Glomerular endothelial cell (primary cell): ENCODE measurements at places on chromosomes 5 and 9. TPM values are rescaled to one million over a fixed set of nuclear protein-coding genes. Genes with fewer than 3 reads are reported as not detected.

GRCh38 chr5:84303315-84303714 is 81.4 kb downstream of the EDIL3 start:
- no peak for DNase-seq

Gene IL13
- total RNA-seq, result not detected in 2 replicates

Gene KLHL9
- total RNA-seq, result 29.3 and 31.4 TPM in 2 replicates

- DNase-seq, result no peak
Measured at GRCh38 chr9:83431101-83432060, 106.8 kb downstream of the FRMD3 start.

Gene SPINK4
- not detected in 2 replicates for total RNA-seq

DNA sequence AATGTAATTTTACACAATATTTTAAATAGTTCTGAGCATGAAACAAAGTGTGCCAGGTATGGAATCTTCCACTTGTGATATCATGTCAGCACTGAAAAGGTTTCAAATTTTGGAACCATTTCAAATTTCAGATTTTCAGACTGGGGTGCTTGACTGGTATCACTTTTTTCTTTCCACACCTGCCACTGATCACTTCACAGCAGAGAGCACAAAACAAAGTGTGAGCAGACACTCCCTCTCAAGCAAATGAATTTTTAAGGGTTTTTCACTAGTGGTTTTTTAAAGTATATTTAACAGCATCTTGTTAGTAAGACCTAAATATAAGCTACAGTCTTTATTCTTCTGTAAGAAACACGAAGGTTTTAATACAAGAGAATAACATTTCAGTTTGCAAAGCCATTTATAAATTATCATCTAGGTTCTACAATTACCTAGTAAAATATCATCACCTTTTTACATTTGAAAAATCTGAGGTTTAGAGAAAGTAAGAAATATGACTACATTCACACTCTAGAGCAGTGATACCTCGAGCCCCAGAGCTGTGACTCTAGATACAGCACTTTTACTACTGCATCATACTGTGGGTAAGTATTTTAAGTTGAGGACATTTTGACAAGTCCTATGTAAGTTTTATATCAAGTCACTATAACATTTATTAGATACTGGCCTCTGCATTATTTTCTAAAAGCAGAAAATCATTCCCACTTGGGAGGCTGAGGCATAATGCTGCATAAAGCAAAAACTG is 14.6 kb downstream of the GOLPH3 start:
- DNase-seq, result no peak

DNA sequence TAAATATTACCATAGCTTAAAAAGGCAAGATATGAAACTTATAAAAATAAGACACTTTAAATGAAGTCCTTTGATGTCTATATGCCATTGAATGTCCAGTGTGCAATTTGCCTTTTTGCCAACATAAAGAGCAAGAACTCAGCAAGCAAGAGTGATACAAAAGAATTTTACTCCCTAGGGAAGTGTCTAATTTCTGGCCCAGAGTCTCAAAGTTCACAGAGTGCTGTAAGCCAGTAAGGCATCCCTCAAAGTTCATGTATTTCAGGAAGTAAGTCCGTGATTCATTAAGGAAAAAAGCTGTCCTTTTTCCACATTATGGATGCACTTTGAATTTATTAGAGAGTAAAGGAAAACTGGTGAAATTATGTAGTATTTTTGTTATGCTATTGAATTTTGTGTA is 185.2 kb downstream of the CCDC171 start:
- no peak for DNase-seq

DNA sequence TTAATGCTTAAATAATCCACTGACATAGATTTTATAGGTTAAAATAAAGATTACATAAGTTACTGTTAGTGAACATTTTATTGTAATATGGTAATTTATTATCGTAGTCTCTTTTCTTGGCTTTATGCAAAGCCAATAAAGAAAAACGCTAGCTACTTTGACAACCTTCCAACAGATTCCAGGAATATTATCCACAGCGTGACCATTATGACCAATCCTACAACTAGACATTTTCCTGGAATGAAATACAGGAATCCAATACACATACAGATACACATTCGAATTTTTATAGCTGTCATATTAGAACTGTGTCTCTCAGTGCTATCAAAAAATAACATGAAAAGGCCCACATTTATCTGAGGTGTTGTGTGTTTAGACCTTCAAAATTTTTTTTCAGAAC is 13.1 kb downstream of the RPS23 start:
- no peak for DNase-seq

Gene AUH
- total RNA-seq, result 7.4 and 10.2 TPM in 2 replicates

Gene CATSPER3
- not detected in 2 replicates for total RNA-seq

GRCh38 chr5:32684260-32684659 is 26.9 kb upstream of the NPR3 start:
- no peak for DNase-seq

Gene LTC4S
- not detected in 2 replicates for total RNA-seq

GRCh38 chr5:127957183-127957582 is 126.4 kb upstream of the SLC12A2 start:
- DNase-seq, result no peak

Gene FLT4
- 97.3 and 203 TPM in 2 replicates for total RNA-seq

Gene PRDM9
- not detected in 2 replicates for total RNA-seq

DNA sequence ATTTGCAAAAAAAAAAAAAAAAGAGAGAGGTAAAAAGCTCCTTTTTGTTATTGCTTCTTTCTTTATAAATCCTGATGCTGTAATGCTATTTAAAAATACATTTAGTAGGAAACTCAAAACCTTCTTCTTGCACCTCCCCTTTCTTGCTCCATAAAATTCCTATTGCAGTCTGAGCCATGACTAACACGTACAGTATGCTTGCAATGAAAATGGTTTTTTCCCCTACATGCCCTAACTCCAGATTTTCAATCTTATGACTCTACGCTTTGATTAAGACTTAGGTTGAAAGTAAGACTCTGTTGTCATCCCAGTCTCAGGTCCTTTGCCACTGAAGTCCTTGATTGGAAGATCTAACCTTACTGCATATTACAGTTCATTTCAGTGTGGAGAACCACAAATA is 23.9 kb downstream of the FGF10 start:
- DNase-seq, result no peak

Gene CCL27
- total RNA-seq, result not detected in 2 replicates

DNA sequence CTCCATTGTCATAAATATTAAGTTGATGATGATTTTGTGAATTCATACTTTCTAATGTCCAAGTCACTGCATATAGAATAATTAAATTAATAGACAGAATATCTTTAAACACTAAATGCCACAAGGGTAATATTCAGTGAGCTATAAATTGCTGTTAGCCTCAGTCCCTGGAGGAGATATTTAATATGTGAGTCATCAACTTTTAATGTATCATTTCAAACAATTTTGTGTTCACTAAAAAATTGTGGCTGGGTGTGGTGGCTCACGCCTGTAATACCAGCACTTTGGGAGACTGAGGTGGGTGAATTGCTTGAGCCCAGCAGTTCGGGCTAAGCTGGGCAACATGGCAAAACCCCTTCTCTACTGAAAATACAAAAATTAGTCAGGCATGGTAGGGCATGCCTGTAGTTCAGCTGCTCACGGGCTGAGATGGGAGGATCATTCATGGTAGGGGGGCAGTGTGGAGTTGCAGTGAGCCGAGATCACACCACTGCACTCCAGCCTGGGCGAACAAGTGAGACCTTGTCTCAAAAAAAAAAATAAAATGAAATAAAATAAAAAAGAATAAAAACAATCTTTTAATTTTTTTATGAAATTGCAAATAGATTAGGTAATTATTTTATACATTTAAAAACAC is 717.3 kb upstream of the CHD1 start:
- DNase-seq, result no peak

- no peak for DNase-seq
Measured at GRCh38 chr5:78679905-78680304, 31.3 kb upstream of the LHFPL2 start.

DNA sequence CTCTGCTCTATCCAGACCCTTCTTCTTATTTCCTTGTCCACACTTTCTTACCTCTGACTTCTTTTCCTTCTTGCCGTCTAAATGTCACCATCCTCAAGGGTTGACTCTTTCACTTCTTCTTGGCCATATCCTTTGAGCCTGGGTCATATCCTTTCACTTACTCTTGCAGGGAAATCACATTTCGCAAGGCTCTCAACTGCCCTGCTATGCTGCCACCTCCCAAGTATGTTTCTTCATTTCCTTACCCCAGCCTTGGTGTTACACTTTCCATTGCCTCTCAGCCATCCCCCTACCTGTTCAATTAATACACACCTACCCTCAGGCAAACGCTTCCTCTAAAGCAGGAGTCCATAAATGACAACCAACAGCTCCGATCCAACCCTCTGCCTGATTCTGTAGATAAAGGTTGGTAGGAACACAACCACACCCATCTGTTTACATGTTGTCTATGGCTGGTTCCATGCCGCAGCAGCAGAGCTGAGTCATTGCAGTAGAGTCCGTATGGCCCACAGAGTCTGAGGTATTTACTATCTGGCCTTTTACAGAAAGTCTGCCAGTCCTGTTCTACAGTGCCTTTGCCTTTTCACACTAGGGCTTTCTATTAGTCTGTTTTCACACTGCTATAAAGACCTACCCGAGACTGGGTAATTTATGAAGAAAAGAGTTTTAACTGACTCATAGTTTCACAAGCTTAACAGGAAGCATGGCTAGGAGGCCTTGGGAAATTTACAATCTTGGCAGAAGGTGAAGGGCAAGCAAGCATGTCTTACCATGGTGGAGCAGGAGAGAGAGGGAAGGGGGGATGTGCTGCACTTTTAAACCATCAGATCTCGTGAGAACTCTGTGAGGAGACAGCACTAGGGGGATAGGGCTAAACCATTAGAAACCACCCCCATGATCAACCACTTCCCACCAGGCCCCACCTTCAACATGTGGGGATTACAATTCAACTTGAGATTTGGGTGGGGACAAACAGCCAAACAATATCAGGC is 97.9 kb downstream of the SV2C start:
- no peak for DNase-seq

DNA sequence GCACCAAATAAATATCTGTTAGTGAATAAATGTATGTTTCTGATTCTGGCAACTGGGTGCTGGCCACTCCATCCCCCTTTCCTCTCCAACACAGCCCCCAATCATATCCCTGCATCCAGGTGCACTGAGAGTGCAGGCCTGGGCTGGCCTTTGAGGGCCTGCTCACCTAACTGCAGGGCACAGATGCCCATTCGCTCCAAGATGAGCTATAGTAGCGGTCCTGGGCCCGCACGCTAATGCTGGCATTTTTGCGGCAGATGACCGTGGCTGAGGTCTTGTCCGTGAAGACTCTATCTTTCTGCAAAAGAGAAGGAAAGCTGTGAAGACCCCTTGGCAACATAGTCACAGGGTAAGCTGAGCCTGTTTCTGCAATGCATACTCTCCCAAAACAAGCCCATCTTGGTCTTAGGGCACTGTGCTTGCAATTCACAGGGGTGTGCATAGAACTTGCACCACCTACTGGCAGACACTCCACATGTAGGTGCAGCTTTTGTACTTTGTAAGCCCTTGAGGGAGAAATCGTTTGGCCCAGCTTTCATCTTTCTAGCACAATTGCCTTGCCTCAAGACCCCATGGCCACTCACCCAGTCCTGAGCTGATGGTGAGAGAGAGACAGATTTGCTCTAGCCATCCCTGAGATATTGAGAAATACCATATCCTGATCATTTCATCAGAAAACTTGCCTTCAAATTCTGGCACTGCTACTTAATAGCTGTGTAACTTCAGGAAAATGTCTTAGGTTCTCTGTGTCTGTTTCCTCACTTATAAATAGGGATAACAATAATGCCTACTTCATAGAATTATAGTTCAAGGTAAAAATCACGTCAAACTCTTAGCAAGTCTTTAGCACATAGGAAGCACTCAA is 13.5 kb downstream of the IL12B start:
- DNase-seq, result peak; percentile 4

DNA sequence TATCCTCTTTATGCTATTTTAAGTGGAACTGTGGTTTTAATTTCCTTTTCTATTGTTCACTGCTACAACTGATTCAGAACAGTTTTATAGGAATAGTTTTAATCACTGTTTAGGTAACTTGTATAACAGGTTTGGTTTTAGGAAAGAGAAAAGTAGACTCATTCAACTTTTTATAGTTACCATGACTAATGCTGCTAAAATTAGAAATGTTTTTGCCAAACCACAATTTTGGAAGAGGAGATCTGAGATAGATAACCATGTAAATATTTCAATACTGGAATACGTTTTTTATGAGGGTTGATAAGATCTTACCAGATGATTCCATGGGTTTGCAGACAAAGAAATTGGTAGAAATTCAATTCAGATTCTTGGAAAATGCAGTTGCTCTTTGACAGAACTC is 404.6 kb upstream of the ARRDC3 start:
- no peak for DNase-seq

DNA sequence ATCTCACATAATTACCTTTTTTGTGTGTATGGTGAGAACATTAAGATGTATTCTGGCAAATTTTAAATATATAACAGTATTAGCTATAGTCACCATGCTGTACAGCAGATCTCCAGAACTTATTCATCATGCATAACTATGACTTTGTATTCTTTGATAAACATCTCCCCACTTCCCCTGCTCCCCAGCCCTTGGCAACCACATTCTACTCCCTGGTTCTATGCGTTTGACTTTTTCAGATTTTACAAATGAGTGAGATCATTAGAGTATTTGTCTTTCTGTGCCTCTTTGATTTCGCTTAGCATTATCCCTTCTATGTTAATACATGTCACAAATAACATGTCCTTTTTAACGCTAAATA is 49.4 kb downstream of the SMC2 start:
- DNase-seq, result no peak

DNA sequence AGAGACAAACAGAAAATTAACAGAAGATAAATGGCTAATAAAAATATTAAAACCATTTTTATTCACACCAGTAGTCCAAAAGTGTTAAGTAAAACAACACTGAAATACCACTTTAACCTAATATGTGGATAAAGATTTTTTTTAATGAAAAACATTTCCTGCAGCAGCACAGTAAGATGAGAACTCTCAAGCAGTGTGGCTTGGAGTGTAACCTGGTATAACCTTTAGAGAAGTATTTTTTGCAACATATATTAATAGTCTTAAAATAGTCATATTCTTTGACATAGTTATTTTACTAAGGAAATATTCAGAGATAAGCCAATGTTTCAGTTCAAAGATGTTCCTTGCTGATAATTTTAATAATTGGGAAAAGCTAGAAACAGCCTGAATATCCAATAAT is 644.4 kb downstream of the PDE4D start:
- no peak for DNase-seq

Gene CDO1
- total RNA-seq, result 0.48 and 0.82 TPM in 2 replicates

GRCh38 chr9:80078826-80079225 is 507.1 kb downstream of the TLE4 start:
- DNase-seq, result no peak

Gene YIPF5
- total RNA-seq, result 47.8 and 70.4 TPM in 2 replicates

DNA sequence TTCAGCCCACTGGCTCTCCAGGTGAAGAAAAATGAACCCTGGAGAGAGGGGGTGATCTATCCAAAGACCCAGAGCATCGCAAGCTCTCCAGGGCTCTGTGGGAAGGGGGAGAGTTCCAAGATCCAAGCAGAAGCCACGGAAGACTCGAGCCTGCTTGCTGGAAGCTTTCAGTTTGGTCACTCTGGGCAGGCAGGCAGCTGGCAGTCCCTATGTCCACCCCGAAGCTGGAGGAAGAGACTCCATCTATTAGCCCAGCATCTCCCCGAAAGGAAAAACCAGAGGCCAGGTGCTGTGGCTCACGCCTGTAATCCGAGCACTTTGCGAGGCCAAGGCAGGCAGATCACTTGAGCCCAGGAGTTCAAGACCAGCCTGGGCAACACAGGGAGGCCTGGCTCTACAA is 10.7 kb upstream of the SPARC start:
- no peak for DNase-seq

- DNase-seq, result no peak
Measured at GRCh38 chr9:92438900-92439526, 14.7 kb upstream of the OMD start.
